ENCODE measurements at places on chromosomes 1 and 21. TPM values are rescaled to one million over a fixed set of nuclear protein-coding genes. Genes with fewer than 3 reads are reported as not detected.
A peak's percentile ranks its signal among the peaks of the same experiment; 100 is the strongest.

DNA sequence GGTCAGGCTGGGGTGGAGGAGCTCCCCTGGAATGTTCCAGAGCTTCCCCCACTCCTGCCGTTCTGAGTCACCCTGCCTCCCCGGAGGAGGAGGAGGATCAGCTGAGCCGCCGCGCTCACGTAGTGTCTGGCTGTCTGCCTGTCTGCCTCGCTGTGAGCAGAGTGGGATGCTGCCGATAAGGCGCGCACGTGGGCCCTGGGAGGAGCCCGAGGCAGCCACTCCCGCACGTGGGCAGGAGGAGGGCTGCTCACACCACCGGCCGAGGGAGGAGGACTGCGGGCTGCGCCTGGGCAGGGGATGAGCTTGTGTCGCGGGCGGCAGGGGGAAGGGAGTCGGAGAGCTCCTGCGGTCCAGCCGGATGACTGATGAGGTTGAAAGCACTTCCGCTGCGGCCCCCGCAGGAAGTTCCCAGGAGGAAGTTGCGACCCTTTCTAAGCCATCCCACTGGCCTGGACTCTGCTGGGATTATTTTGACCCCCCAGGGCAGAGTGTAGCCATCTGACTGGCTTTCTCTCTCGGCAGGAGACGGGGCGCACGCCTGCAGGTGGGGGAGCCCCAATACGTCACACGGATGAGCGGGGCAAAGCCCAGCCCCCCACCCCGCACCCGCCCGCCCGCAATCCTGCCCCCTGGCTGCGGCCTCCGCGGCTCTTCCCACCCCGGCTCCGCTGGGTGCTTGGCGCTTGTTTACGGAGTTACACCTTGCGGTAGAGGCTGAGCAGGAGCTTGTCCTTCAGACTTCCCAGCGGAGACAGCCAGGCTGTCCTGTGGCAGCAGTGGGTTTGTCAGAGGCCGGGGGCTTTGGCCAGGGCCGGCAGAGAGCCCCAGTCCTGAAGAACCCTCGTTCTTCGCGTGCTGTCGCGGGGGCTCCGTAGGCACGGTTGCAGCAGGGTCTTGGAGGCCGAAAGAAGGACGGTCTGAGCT, 9.8 kb downstream of the PDXK start:
- peaks cover 62% of the 10 kb centered on the region for H3K4me1 ChIP-seq
- peak; percentile 97 for DNase-seq
- no peaks in the 10 kb centered on the region for H3K27me3 ChIP-seq
- H3K36me3 ChIP-seq: peaks cover 5% of the 10 kb centered on the region

GRCh38 chr1:42822800-42823392, 5.7 kb upstream of the SVBP start:
- H3K36me3 ChIP-seq: no peaks in the 10 kb centered on the region
- H3K27me3 ChIP-seq: no peaks in the 10 kb centered on the region
- H3K27ac ChIP-seq: no peak overlapping the region
- H3K4me3 ChIP-seq: no peak overlapping the region
- no peak for DNase-seq

The AMY1C gene
- total RNA-seq: not detected

The COL6A1 gene
- total RNA-seq: 278 TPM

The CELA3B gene
- not detected for total RNA-seq

- no peaks in the 10 kb centered on the region for H3K4me1 ChIP-seq
- H3K36me3 ChIP-seq: no peaks in the 10 kb centered on the region
- no peak for DNase-seq
- no peak overlapping the region for H3K27ac ChIP-seq
- no peak overlapping the region for H3K4me3 ChIP-seq
Observed at GRCh38 chr1:29245876-29246275, 9.6 kb downstream of the PTPRU start.

- DNase-seq: no peak
- H3K4me3 ChIP-seq: peak overlapping the region; percentile 73
- H3K27me3 ChIP-seq: no peaks in the 10 kb centered on the region
- peak overlapping the region; percentile 93 for H3K27ac ChIP-seq
Observed at GRCh38 chr1:66929691-66929998, 4.9 kb downstream of the MIER1 start.

DNA sequence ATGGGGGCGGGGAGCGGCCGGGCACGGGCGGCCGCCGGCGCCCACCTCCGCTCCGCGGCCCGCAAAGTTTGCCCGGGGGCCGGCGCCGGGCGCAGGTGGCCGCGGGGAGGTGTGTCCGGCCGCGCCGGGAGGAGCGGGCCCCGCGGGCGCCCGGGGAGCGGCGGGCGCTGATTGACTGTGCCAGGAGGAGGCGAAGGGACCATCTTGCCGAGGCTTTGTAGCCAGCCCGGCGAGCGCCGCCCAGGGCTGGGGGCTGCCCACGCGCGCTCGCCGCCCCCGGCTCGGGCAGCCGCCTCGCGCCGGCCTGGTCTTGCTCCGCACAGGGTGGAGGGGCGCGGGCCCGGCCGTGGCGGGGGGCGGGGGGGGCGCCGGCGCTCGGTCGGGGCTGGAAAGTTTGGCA, 432 bp downstream of the EPHB2 start:
- no peaks in the 10 kb centered on the region for H3K36me3 ChIP-seq
- peak overlapping the region; percentile 29 for H3K4me3 ChIP-seq
- DNase-seq: no peak
- no peaks in the 10 kb centered on the region for H3K27me3 ChIP-seq

GRCh38 chr1:225572422-225572821, 80.5 kb downstream of the ENAH start:
- no peaks in the 10 kb centered on the region for H3K4me1 ChIP-seq
- H3K27ac ChIP-seq: no peak overlapping the region
- no peak overlapping the region for H3K4me3 ChIP-seq
- H3K36me3 ChIP-seq: no peaks in the 10 kb centered on the region

The KLF17 gene
- not detected for total RNA-seq

The HTR6 gene
- not detected for total RNA-seq

DNA sequence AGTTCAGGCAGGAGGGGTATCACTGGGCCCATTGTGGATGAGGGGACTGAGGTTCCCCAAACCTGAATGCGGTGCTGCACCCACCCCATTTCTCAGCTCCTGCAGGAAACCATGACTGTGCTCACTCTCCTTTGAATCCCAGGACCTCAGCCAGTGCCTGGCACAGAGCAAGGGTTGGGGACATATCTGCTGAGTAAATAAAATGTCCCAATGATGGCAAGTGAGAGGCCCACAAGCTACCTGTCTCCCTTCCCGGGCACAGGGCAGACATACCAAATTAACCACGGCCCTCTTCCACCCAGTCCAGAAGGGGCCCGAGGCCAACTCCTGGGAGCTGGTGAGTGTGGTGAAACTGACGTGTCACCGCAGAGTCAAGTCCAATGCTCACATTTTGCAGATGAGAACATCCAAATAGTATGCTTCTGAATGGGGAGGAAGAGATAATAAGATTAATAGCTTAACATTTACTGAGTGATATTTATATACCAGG, 97.6 kb downstream of the EPHB2 start:
- H3K4me3 ChIP-seq: no peak overlapping the region
- H3K27me3 ChIP-seq: no peaks in the 10 kb centered on the region
- peak overlapping the region; percentile 21 for H3K27ac ChIP-seq
- H3K36me3 ChIP-seq: no peaks in the 10 kb centered on the region
- DNase-seq: no peak

DNA sequence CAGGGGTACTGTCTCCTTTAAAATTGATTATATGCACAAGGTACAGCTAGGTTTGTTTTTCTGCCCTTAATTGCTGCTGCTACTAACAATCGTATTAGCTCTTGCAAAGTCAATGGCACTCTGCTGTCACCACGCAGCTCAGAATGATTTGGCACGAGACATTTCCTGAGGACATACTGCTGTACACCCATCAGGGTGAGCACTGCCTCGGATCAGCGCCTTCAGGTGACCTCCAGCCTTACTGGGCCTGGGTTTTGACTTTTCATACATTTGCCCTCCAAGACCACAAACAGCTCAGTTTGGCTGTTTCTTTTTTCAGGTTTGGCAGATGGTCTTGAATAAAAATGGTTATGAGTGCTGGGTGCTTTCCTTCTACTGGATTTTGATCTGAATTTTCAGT, 110.9 kb downstream of the NTPCR start:
- H3K4me3 ChIP-seq: no peak overlapping the region
- no peak for DNase-seq
- no peaks in the 10 kb centered on the region for H3K4me1 ChIP-seq
- H3K27me3 ChIP-seq: no peaks in the 10 kb centered on the region

DNA sequence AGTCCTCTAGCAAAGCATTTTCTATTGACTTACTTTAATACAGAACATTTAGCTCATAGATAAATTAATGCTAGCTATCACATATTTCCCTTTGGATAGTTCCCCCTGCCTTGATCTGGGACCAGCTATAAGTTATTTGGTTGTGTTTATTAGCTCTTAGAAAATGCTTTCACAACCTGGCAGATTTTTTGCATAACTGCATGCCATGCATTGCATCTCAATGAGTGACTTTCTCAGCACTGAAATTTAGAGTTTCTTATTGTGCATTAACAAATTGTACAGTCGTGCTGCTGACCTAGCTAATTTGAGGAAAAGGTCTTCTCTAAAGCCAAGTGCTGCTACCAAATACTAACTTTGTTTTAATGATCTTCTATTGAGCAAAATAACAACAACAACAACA, 164.8 kb downstream of the PLPPR5 start:
- no peaks in the 10 kb centered on the region for H3K27me3 ChIP-seq
- no peak overlapping the region for H3K4me3 ChIP-seq
- no peak overlapping the region for H3K27ac ChIP-seq
- DNase-seq: no peak
- no peaks in the 10 kb centered on the region for H3K4me1 ChIP-seq

GRCh38 chr1:118649369-118650106, 338.6 kb downstream of the TBX15 start:
- H3K4me3 ChIP-seq: no peak overlapping the region
- no peaks in the 10 kb centered on the region for H3K4me1 ChIP-seq

- H3K27me3 ChIP-seq: no peaks in the 10 kb centered on the region
- DNase-seq: no peak
- H3K36me3 ChIP-seq: no peaks in the 10 kb centered on the region
- no peak overlapping the region for H3K27ac ChIP-seq
- no peaks in the 10 kb centered on the region for H3K4me1 ChIP-seq
Observed at GRCh38 chr1:232305050-232305449, 324.9 kb downstream of the SIPA1L2 start.

DNA sequence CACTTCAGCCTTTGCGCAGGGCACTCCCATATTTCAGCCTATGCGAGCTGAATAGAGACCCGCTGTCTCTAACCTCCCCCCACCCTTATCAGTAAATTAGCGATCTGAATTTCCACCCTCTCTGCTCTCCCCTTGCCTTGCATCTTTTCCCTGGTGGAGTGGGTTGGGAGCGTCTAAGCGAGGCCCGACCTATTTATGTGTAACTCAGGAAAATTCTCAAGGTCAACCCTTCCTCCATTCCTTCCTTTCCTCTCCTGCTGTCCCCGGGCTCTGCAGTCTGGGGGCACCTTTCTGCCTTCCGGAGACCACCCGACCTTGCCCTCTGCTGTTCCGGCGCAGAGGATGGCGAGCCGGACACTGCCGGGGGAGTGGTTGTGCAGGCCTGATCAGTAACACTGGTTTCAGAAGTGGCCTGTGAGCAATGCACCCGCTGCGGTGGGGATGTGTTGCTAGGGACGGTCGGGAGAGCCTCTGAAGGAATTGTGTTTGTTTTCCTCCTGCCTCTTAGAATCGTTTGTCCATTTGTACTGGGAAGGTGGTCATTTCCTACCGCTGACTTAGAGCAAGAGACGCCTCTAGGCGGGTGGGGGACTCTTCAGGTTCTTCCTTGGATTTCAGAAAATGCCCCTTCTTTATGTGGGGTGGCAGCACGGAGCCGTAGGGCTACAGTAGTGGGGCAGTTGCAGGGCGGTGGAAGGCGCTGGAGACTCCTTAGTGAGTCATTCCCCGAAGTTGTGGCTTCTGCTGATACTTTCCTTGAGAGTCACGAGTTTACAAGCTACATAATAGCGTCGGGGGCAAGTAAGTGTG, 513 bp downstream of the MGST3 start:
- peaks cover 48% of the 10 kb centered on the region for H3K4me1 ChIP-seq
- H3K4me3 ChIP-seq: peak overlapping the region; percentile 95
- peak; percentile 78 for DNase-seq
- peak overlapping the region; percentile 99 for H3K27ac ChIP-seq
- H3K27me3 ChIP-seq: no peaks in the 10 kb centered on the region
